Immature natural killer cell (primary cell): ENCODE measurements at places on chromosomes 16 and 17.

- DNase-seq, result no peak
Observed at GRCh38 chr16:1472974-1473373, 1.9 kb downstream of the CLCN7 start.

DNA sequence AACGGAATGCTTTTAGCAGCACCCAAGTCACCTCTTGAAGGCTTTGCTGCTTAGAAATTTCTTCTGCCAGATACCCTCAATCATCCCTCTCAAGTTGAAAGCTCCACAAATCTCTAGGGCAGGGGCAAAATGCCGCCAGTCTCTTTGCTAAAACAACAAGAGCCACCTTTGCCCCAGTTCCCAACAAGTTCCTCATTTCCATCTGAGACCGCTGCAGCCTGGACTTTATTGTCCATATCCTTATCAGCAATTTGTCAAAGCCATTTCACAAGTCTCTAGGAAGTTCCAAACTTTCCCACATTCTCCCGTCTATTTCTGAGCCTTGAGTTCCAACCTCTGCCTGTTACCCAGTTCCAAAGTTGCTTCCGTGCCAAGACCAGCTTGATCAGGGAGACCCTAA lies 27.4 kb downstream of the TMC6 start:
- no peak for DNase-seq

DNA sequence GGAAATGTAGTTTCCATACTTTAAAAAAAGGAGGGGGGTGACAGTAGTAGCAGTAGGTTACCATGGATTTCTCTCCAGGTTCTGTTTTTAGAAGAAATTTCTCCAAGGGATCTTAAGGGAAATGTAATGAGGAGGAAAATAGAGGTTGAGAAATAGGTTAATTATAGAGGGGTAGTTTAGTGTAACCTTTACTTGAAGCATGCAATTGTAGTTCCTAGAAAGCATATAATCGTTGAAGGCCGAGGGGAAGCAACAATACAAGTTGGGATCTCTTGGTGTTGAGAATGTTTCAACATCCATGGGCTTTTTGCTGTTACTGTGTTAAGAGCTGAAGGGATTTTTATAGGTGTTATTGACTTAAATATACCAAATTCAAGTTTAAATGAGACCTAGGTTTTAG lies 25.1 kb downstream of the TNRC6A start:
- DNase-seq, result no peak

- DNase-seq, result no peak
Observed at GRCh38 chr17:76314392-76315227, 6.5 kb upstream of the QRICH2 start.

DNA sequence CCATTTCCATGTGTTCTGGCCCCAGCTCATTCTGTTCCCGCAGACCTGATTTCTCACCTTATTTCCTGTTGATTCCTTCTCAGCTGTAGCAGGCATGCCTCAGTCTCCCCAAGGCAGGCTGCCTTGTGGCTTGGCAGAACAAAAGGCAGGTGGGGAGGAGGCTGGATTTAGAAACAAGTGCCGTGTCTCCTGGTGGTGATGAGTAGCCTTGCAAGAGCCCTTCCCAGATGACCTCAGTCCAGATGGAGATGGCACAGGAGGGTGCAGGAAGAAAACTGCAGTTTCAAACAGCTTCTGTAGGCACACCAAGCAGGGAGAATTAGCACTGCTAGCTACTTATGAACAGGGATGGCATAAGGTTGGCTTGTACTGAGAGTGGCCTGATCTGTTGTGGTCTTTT lies 64.6 kb downstream of the ARHGAP44 start:
- no peak for DNase-seq

DNA sequence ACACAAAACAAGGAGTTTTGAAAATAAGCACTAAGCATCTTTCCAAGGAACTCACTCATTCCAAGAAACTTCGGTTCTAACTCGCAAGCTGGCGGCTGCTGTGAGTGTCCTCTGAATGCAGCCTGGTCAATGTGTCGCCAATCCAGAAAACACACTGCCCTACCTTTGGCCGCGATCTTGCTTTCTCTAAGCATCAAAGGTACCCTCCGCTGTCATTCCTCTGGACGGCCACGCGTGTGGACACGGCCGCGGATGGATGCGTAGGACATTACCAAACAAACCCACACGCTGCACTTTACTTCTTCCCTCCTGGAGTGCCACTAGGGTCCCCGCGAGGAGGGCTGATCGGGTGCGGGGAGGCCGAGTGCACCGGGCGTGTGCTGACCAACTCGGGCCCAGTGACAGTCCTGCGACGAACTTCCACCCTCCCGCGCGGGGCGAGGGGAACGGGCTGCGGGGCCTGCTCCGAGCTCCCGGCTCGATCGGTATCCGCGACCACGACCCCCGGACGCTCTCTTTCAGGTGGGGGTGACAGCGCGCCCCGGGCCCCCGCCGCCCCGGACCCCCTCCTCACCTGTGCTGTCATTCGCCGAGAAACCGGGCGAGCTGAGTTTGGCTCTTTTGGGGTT lies 1.1 kb downstream of the CREBBP start:
- DNase-seq, result no peak

GRCh38 chr17:74164446-74165045 lies 38.9 kb upstream of the RPL38 start:
- no peak for DNase-seq

GRCh38 chr16:28569021-28569420 lies 15.3 kb downstream of the SGF29 start:
- no peak for DNase-seq

DNA sequence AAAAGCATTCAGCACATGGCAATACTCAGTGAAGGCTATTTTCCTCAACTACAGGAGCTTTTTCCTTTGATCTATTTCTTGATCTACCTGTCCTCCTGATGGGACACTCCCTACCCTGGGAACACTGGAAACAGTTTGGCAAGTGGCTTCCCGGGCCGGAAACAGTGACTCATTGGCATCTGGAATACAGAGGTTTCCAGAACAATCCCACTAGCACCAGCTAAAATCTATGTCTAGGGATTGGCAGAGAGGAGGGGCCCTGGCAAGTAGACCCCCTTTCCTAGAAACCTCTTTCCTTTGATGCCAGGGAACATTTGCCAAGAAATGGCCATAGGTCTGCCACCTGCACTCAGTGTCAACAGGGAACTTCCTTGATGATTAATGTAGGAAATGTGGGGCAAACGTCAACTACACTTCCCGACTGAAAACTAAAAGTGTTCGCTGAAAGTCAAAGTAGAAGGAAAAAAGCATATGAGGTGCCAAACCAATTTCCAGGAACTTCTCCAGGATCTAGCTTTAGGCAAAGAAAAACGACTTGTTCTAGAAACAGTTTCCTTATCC lies 30.4 kb upstream of the FBXW10B start:
- DNase-seq, result no peak

GRCh38 chr17:62611292-62611691 lies 16.2 kb upstream of the MRC2 start:
- DNase-seq, result peak; percentile 15

- DNase-seq, result no peak
Observed at GRCh38 chr17:76892329-76892728, 24.1 kb downstream of the MGAT5B start.

DNA sequence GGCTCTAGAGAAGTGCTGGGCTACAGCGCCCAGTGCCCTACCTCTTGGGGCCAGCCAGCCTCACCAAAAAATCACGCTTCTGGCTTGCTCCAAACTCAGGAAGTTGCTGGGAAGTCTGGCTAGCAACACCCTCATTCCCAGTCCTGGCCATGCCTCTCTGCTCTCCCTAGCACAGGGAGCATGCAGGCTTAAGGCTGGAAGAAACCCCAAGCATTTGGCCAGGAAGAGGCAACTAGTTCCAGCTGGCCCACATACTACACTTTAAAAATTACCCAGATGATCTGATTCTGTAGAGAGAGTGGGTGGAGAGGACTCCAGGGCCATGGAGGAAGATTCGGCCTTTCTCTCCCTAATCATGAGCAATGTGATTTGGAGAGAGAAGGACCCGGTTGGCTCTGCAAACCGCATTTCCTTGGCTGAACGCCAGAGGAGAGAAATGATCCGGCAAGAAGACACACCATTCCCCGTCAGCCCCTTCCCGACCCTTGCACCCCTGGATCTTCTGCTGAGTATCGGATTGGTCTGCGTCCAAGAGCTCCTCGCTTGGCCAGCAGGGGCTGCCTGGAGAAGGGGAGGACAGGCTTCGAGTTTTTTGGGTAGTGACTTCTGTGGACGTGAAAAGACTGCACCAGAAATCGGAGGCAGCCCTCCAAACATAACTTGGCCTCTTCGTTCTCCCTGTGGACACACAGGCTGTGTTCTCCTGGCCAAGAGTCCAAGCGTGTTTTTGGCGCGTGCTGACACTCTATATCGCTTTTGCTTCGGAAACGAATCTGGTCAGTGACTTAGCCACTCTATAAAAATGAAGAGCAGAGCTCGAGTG lies 406.3 kb downstream of the WWOX start:
- DNase-seq, result no peak

DNA sequence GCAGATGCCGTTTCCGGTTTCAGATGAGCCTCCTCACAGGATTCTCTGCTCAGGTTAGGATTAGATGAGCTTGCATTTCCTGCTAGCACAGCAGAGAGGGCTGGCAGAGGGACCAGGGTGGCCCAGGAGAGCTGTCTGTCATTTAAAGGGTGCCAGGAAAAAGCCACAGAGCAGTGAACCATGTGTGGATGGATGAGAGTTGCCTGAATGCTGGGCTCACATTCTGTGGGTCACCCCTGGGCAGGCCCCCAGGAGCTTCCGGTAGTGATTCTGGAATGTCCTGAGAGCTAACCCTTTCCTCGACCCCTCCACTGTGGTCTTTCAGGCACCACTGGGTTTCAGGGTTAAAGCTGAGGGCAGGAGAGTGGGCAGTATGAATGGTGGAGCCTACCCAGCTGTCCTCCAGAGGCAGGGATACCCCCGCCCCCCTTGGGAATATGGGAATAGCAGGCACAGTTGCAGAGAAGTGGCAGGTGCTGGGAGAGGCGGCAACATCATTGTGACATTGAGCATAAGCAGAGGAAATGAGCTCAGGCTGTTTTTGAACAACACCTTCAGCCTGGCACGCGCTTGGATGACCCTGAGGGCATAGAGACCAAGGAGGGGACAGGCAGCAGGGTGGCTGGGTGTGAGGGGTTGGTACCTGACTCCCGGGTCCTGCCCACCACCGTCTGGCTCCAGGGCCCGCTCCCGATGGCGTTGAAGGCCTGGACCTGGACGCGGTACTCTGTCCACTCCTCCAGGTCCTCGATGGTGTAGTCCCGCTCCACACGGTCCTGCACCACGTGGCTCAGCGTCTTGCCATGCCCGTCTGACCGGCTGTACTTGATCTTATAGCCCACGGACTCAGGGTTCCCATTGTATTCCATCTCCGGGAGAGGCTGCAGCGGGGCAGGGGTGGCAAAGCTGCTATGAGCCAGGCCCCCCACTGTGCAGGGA lies 83.0 kb upstream of the CDC42EP4 start:
- no peak for DNase-seq

DNA sequence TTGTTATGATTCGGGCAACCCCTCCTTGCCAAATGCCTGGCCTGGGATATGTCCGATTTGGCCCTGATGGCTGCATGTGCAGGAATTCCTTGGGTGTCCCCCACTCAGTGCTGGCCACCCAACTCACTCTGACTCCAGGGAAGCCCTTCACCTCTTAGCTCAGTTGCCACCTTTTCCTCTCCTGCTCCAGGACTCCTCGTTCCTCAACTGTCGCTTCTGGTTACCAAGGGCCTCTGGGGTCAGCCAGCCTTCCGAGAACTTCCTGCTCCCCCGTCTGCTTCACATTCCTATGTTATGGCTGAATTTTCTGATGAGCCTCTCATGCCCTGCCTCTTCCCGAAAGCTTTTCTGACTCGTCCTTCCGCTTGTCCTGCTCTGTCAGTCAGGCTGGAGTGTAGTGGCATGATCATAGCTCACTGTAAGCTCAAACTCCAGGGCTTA lies 63.5 kb downstream of the SPACA3 start:
- no peak for DNase-seq

GRCh38 chr17:50911890-50912289 lies 45.7 kb upstream of the TOB1 start:
- DNase-seq, result no peak

DNA sequence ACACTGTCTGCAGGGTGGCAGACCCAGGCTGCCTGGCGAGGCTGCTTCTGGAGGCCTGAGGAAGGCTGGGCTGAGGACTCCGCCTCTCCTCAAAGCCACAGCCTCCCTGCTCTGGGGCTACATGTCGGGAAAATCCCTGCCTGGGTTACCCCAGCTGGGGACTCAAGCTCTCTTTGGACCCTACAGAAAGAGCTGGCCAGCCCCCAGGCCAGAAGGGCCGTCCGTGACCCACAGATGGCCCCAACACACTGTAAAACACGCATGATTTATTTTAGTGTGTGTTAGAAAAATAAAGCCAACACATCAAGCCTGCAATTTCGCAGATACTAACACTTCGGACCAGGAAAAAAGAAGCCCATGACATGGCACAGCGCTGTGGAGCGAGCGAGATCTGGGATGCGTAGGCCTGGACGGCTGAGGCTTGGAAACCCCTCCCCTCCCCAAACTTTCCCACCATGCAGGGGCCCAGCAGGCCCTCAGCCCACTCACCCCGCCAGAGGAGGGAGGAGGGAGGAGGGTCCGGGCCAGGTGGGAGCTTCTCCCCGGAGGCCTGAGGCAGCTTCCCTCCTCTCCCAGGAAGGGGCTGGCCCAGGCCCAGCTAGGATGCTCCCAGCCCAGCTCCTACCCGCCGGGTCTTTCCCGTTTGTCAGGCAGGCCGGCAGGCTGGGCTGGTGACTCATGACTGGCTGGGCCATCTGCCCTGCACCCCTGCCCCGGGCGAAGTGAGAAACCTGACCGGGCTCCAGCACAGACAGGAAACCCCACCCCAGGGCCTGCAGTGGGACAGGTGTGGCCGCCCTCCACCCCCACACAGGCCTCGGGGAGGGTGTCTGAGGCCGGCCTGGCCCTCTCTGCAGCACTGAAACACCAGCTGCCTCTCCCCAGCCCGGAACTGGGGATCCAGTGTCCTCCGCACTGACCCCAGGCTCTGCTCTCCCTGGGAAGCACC lies 34.1 kb upstream of the SLC38A10 start:
- DNase-seq, result peak; percentile 42

DNA sequence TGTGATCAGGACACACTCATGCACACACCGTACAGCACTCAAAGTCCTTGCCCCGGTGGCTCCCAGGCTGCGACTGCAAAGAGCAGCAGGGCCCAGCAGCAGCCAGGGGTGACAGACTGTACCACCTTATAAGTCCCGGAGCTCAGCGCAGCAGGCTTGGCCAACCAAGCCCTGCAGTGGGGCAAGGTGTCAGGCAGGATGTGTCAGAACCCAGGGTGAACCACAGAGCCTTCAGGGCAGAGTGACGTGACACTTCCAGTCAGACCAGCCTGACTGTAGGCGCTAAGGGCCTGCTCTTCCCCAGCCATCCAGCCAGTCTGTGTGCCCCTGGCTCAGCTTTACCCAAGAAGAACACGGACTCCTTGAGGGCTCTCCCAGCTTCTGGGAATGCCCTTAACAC lies 204.1 kb downstream of the COPRS start:
- DNase-seq, result peak; percentile 89

DNA sequence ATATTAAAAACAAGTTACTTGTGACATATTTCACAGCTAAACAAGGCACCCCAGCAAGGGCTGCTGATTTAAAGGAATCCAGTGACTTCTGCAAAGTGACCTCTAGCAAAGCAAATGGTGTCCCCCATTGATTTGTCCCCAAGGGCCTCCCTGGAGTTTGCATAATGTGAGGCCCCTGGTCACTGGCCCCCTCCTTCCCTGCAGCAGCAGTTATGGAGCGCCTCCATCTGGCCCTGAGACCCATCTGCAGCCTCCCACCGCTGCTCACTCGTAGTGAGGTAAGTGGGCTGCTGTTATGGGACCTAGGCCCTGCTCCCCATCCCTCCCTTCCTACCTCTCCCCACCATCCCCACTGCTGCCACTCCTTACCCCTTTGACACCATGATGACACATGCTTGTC lies 19.6 kb upstream of the EEF2K start:
- no peak for DNase-seq

- DNase-seq, result no peak
Observed at GRCh38 chr16:83561876-83562275, 245.9 kb upstream of the HSBP1 start.

- DNase-seq, result no peak
Observed at GRCh38 chr17:69417545-69418483, 3.3 kb downstream of the MAP2K6 start.
